ENCODE measurements at places on chromosomes 12 and 14. TPM values are rescaled to one million over a fixed set of nuclear protein-coding genes. Genes with fewer than 3 reads are reported as not detected.
A peak's percentile ranks its signal among the peaks of the same experiment; 100 is the strongest.

Gene TMPRSS12
- total RNA-seq, result not detected

Gene ZDHHC22
- not detected for total RNA-seq

Gene HOXC10
- not detected for total RNA-seq

Gene KRT6A
- not detected for total RNA-seq

DNA sequence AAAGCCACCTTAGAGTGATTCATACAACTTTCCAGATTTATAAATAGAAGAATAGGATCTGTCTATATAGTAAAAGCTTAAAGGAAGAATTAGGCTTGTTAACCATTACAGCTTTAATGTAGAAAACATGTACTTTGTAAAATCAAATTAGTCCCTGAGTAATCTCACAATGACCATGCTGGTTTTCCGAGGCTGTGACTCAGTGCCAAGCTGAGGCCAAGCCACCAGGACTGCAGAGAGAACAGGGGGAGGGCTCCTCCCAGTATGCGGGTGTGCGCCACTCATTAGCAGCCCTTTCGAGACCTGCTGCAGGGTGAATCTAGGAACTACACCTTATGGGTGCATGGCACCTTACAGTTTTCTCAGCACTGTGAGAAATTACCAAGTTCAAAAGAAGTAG lies 167.0 kb downstream of the EFCAB11 start:
- no peak for DNase-seq

DNA sequence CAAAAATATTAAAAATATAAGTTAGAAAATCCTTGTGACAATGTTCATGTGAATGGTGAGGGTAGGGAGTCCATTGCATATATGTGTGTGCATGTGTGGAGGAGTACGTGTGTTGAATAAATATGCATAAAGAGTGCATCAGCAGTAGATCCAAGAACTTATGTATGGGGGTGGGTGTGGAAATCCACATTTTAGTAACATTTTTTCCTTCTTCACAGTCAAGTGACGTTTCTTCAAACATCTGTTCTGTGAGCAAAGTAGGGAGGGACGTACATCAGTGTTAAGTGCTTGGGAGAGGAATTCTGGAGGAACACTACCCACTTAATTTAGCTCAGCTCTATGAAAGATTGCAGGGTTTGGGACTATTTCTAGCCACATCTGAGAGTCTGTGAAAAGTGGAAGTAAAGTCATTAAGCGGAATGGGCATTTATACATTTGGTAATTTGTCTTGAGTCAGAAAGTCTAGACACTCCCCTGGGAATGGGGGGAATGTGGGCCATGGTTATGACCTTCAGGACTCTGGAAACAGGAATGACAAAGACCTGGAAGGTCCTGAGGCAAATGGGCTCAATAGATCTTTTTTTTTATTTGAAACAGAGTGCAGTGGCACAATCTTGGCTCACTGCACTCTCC lies 156.4 kb upstream of the PLXNC1 start:
- DNase-seq, result no peak

DNA sequence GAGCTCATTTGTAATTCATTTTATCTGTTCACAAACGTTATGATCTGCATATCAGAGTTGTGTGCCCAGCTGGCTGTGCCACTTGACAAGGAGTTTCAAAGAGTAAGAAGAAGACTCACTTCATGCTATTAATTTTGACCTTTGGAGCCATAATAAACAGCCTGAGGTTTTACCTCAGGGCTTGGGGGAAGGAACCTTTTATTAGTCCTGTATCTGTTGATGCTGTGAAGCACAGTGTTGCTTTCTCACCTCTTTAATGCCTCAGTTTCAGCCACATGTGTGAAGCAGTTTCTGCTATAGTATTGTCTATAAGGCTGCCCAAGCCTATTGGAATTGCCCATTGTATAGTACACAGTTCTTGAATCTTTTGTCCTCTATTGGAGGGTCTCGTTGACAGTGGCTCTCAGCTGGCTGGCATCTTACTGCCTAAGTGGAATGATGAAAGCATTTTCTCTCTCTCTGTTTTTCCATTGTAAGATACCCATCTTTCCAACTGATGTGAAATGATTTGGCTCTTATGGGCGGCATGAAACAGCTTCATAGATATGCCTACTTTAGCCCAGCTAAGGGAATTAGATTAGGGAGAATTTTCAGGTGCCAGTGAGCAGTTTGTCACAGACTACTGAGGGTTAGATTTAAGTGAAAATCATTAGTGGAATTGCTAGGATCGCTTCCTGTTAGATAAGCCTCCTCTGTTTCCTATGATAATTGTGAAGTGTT lies 34.7 kb downstream of the GPATCH2L start:
- DNase-seq, result no peak

GRCh38 chr12:17992002-17992656 lies 97.9 kb downstream of the RERGL start:
- peak; percentile 17 for DNase-seq

DNA sequence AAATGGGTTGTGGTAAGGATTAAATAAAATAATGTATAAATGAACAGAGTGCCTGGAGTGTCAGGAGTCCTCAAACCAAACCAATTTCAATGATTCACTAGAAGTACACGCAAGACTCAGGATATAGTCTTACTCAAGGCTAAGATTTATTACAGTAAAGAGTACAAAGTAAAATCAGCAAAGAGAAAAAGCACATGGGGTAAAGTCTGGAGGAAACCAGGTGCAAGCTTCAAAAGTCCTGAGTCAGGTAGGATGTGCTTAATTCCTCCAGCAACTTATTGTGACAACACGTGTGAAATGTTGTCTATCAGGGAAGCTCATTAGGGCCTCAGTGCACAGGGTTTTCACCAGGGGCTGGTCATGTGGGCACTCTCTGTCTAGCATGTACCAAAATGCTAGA lies 105.8 kb upstream of the NAP1L1 start:
- DNase-seq, result no peak

DNA sequence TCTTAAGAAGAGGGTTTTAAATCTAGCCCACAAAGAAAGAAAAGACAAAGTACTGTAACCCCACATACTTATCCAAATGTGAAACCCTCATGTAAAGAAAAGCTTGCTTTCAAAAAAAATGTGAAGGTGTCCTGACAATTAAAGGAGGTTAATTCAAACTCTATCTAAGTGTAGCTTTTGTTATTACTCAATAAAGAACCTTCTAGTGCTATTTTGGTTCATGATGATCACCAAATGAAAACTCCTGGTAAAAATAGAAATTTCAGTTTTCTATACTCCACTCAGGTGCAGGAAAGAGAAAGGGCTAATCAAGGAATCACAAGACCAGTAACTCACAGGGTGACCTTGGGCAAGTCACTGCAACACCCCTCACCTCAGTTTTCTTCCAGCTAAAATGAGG lies 1.6 kb downstream of the STAB2 start:
- DNase-seq, result no peak

DNA sequence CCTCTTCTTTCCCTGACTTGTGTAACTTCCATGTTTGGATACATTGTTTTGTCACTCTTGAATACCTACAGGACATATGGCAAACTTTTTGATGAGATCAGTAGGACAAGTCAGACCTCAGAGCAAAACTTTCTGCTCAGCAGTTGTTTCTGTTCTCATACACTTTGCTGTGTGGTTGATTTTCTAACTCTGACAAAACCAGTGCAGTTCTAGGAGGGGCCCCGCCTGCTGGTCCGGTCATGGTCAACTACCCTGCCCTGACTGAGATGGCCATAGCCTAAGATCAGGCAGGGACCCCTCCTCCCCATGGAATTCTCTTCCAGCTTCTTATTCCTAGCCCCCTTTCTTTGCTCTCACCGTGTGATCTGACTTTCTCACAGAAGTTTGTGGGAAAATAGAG lies 92.8 kb downstream of the OTOGL start:
- DNase-seq, result no peak

DNA sequence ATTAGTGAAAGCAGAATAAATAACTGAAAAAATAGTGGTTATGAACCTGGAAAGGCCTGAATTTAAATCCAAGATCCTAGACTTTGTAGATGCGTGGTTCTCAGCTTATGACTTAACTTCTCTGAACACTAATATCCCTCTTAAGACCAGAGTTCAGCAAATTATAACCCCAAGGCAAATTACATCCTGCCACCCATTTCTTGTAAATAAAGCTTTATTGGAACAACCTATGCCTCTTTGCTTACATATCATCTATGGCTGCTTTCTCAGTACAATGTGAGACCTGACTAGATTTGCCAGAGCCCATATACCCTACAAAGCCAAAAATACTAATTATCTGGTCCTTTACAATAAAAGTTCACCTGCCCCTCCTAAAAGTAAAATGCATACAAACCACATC lies 199.1 kb downstream of the MED13L start:
- DNase-seq, result no peak

DNA sequence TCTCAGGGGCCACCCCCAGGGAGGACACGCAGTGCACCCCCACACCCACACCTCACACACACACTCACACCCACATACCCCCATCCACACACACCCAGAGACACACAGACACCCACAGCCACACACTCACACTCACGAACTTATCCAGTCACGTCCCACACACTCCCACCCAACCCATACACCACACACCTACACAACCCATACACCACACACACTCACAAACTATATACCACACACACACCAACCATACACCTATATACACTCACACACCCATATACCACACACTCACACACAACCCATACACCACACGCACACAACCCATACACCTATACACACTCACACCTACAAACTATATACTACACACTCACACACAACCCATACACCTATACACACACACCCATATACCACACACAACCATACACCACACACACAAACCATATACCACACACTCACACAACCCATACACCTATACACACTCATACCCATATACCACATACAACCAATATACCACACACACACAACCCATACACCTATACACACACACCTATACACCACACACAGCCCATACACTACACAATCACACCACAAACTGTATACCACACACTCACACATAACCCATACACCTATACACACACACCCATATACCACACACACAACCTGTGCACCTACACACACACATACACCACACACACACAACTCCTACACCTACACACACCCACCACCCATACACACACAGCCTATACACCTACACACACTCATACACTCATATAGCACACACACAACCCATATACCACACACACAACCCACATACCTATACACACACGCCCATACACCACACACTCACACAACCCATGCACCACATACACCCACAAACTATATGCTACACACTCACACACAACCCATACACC lies 42.7 kb downstream of the TMEM121 start:
- DNase-seq, result no peak

DNA sequence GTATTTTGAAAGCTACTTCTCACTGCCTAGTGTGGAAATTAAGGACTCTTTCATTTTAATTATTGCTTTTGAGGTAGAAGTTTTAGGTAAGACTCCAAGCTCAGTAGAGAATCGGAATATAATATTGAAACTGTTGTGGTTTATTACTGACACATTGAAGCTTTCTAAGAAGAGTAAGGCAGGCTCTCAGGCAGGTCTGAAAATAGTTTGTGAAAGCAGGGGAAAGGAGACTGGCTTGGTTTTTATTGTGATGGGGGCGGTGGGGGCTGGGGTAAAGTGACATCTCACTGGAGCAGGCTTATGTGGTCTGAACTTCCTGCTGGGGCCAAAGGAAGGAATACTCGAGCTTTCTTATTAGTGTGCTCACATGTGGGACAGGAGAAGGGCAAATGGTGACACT lies 79.5 kb downstream of the OTOGL start:
- DNase-seq, result no peak

DNA sequence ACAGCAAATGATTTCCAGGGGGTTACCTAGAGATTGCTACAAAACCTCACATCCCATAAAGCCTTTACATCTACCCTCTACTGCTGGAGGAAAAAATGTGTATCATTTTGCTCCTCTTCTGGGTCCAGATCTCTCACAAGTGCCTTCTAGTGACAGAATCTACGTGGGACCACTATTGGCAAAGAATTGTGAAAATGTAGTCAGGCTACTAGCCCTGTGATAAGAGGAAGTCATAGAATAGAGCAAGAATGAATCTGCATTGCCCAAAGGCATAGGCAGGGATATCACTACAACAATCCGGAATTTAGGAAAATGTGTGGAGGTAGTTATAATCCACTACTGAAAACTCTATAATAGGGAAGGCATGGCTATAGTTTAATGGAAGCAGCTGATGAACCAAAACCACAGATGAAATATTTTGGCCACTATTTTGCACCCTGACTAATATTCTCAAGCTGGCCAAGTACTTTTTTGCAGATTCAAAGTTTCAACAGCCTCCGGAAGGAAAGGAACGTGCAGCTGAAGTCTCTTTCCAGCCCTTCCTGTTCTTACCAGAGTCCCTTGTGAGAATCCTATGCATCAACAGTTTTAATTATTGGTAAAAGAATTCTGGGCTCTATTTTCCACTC lies 176.8 kb downstream of the PHLDA1 start:
- DNase-seq, result no peak

All from NCI-H460 (cell line).